ENCODE measurements at places on chromosomes 3 and 15.

GRCh38 chr3:52123106-52123725 lies 31.0 kb downstream of the POC1A start:
- no peak overlapping the region for H3K27ac ChIP-seq
- peaks cover 2% of the 10 kb centered on the region for H3K4me1 ChIP-seq
- no peak overlapping the region for H3K4me3 ChIP-seq
- H3K36me3 ChIP-seq = no peaks in the 10 kb centered on the region

DNA sequence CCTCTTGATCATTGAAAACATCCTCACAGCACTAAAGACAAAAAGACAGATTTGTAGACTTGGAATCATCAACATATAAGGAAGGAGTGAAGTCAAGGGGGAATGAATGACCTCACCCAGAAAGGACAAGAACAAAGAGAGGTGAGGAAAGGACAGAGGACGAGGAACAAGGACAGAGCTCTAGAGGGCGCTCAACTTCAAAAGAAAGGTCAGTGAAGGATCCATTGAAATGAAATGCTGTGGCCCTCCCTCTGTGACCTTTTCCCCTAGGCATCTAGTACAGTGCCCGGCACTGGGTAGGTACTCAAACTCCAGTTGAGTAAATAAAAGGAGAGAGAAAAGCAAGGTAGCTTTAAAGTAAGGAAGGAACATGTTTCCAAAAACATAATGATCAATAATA lies 2.6 kb downstream of the ATP8B4 start:
- H3K27me3 ChIP-seq = peaks cover 13% of the 10 kb centered on the region
- H3K4me1 ChIP-seq = peaks cover 5% of the 10 kb centered on the region
- H3K4me3 ChIP-seq = no peak overlapping the region
- H3K27ac ChIP-seq = no peak overlapping the region
- peaks cover 3% of the 10 kb centered on the region for H3K36me3 ChIP-seq

GRCh38 chr15:101551696-101552591 lies 62.4 kb upstream of the PCSK6 start:
- H3K4me3 ChIP-seq = no peak overlapping the region
- H3K27me3 ChIP-seq = peaks cover 32% of the 10 kb centered on the region
- no peak for DNase-seq
- no peaks in the 10 kb centered on the region for H3K4me1 ChIP-seq
- no peak overlapping the region for H3K27ac ChIP-seq
- H3K36me3 ChIP-seq = peaks cover 3% of the 10 kb centered on the region

- no peak overlapping the region for H3K4me3 ChIP-seq
- no peaks in the 10 kb centered on the region for H3K36me3 ChIP-seq
- no peak overlapping the region for H3K27ac ChIP-seq
- DNase-seq = no peak
Observed at GRCh38 chr3:59334585-59334984, 284.8 kb upstream of the CFAP20DC start.

DNA sequence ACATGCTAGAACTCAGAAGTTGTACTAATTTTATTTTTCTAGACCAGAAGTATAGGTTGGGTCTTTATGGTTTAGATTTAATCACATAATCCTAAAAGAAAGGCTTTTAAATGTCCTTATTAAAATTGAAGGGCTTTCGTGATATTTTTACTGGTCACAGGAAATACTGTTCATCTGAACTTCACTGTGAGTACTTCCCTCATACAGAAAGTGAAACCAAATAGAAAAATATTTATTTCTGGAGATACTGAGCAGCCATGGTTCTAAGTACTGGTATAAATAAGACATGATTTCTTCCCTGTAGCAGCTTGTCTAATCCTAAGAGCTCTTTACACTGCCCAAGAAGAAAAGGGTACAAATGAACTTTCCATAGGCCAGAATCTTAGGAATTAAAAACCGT lies 2.0 kb downstream of the SNRK start:
- H3K4me3 ChIP-seq = peak overlapping the region; percentile 96
- H3K36me3 ChIP-seq = peaks cover 13% of the 10 kb centered on the region
- peak overlapping the region; percentile 96 for H3K27ac ChIP-seq

DNA sequence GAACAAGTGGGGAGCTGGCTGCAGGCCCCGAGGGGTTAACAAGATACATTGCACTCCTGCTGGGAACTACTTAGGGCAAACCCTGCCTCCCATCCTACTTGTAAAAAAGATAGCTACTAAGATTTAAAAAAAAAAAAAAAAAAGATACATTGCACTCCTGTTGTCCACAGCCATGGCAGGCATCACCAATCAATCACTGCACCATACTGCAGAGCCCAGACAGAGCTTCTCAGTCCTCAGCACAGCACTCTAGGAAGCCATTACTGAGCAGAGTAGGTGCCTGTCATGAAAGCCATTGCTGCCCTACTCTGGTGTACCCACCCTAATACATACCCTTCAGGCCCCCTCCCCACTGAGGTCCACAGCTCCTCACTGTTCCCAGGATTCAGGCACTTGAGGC lies 64.8 kb downstream of the RASGRF1 start:
- H3K27me3 ChIP-seq = no peaks in the 10 kb centered on the region
- no peak overlapping the region for H3K4me3 ChIP-seq
- no peaks in the 10 kb centered on the region for H3K36me3 ChIP-seq
- H3K4me1 ChIP-seq = no peaks in the 10 kb centered on the region

- no peak for DNase-seq
- H3K27me3 ChIP-seq = peaks cover 18% of the 10 kb centered on the region
- H3K27ac ChIP-seq = no peak overlapping the region
- no peaks in the 10 kb centered on the region for H3K4me1 ChIP-seq
- H3K4me3 ChIP-seq = no peak overlapping the region
Observed at GRCh38 chr3:49591615-49592014, 37.3 kb downstream of the BSN start.

GRCh38 chr15:37548116-37548515 lies 386.3 kb upstream of the TMCO5A start:
- no peaks in the 10 kb centered on the region for H3K4me1 ChIP-seq
- H3K27ac ChIP-seq = no peak overlapping the region
- no peak for DNase-seq
- no peak overlapping the region for H3K4me3 ChIP-seq

DNA sequence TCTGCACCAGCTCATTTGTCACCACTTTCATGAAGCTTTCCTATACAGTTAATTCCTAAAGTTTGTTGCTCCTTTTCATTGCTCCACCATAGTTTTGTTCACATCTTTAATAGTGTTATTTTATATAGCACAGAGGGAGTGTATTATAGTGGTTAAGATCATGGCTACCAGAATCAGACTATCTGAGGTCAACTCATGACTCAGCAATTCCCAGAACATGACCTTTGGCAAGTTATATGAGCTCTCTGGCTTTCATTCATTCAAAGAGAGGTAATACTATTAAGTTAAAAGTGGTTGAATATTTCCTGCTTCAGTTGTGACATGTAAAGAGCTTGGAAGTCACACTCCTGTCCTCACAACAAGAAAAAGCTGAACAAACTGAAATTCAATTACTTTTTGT lies 1073.5 kb downstream of the NAALADL2 start:
- H3K27me3 ChIP-seq = no peaks in the 10 kb centered on the region
- H3K4me1 ChIP-seq = no peaks in the 10 kb centered on the region
- H3K27ac ChIP-seq = no peak overlapping the region
- no peaks in the 10 kb centered on the region for H3K36me3 ChIP-seq
- DNase-seq = no peak
- no peak overlapping the region for H3K4me3 ChIP-seq

Data from T-helper 17 cell (primary cell).